Kidney glomerular epithelial cell (primary cell): ENCODE measurements at places on chromosomes 5 and 9.

GRCh38 chr5:74850030-74850429 lies 16.2 kb downstream of the FAM169A start:
- no peak for DNase-seq

GRCh38 chr5:139692679-139693308 lies 44.6 kb downstream of the CXXC5 start:
- DNase-seq: no peak

DNA sequence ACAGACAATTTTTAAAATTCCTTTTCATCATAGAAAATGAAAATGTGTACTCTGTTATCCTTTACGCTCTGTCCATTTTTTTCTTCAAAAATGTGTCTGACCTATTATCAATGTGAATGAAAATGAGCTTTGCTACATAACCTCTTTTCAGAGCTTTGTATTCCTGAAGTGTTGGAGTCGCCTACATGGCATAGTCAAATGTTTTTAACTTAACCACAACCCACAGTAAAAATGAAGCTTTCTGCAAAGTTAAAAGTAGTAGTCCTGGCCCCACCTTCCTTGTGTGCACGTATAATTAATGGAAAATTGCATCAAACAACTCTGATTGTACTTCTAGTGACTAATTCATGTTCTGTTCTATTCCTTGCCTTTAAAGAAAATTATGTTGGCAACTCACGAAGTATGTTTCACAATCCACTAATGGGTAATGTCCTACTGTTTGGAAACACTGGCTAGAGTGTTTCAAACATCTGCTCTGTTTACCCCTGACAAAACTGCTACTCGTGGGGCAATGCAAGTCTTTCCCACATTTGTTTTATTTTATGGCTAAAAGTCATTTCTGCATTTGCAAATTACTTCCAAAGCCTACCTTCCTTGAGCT lies 18.6 kb upstream of the PSAT1 start:
- no peak for DNase-seq

GRCh38 chr5:55407059-55407684 lies 99.4 kb downstream of the MTREX start:
- DNase-seq: peak; percentile 33

GRCh38 chr9:76246680-76247079 lies 147.5 kb downstream of the RFK start:
- DNase-seq: no peak

- no peak for DNase-seq
Measured at GRCh38 chr5:3729631-3730030, 134.0 kb downstream of the IRX1 start.

GRCh38 chr5:148455185-148455584 lies 71.4 kb downstream of the FBXO38 start:
- peak; percentile 22 for DNase-seq

- DNase-seq: no peak
Measured at GRCh38 chr5:62593331-62593730, 14.7 kb downstream of the LRRC70 start.

DNA sequence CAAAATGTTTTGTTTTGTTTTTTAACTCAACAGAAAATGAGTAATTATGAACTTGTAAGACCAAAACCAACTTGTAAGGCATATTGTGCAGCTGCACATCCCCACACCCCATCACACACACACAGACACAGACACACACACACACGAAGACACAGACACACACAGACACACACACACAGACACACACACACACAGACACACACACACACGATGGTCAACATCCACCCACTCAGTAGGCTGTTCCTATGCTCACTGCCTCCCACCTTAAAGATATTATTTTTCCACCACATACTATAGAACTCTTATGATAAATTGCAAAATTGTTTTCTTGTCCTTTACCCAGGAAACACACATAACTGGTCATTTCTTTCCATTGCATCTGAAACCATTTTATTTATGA lies 6.2 kb downstream of the SHC3 start:
- DNase-seq: no peak

GRCh38 chr5:150103678-150104549 lies 17.6 kb upstream of the CSF1R start:
- DNase-seq: no peak

- no peak for DNase-seq
Measured at GRCh38 chr5:154673506-154673905, 81.7 kb upstream of the LARP1 start.

DNA sequence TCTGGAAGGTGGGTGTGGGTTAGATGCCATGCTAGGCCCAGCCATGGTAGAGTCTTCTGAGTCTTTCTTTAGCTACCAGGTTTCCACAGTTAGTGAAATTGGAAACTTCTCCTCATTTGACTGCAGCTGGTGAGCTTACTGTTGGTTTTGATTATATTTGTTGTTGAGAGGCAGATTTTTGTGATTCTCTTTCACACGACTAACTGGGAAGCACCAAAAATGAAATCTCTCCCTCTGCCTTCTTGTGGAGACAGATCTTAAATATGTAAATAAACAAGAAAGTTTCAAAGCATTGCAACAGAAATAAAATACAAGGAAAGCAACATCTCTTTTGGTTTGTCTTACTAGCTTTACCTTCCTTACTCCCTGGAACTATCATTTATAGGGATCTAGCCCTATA lies 122.2 kb downstream of the CEMIP2 start:
- DNase-seq: no peak

GRCh38 chr9:970151-970996 lies 6.1 kb upstream of the DMRT3 start:
- no peak for DNase-seq

GRCh38 chr9:93496285-93496684 lies 42.9 kb upstream of the FAM120AOS start:
- DNase-seq: no peak

- no peak for DNase-seq
Measured at GRCh38 chr5:171624396-171624795, 161.2 kb upstream of the SMIM23 start.

GRCh38 chr9:118686959-118687358 lies 682.3 kb downstream of the BRINP1 start:
- DNase-seq: no peak

- no peak for DNase-seq
Measured at GRCh38 chr5:38607930-38608564, 51.6 kb upstream of the LIFR start.

GRCh38 chr5:27598576-27598975 lies 560.2 kb upstream of the CDH9 start:
- peak; percentile 17 for DNase-seq

DNA sequence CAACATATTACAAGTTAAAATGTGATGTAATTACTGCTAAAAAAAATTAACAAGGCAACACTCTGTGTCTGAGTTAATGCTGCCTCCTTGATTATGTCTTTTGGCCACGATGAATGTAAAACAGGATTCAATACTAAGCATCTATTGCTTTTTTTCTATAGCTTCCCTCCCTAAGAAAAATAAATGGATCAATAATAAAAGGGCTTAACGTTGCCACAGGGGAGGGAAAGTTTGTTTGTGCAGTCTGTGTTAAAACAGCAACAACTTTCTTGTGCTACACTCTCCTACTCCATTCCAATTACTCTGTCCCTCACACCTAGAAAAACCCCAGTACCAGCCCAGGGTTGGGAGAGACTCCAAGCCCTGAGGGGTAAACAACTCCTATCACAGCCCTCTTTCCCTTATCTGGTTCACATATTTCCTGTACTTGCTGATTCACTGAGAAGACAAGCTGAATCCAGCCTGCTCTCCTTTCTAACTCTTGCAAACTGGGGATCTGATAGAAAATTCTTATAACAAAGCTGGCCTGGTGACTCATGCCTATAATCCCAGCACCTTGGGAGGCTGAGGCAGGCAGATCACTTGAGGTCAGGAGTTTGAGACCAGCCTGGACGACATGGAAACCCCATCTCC lies 44.8 kb downstream of the PTPN3 start:
- DNase-seq: no peak

- no peak for DNase-seq
Measured at GRCh38 chr5:143217065-143217803, 186.3 kb downstream of the NR3C1 start.

GRCh38 chr9:1024112-1024511 lies 26.0 kb upstream of the DMRT2 start:
- no peak for DNase-seq

DNA sequence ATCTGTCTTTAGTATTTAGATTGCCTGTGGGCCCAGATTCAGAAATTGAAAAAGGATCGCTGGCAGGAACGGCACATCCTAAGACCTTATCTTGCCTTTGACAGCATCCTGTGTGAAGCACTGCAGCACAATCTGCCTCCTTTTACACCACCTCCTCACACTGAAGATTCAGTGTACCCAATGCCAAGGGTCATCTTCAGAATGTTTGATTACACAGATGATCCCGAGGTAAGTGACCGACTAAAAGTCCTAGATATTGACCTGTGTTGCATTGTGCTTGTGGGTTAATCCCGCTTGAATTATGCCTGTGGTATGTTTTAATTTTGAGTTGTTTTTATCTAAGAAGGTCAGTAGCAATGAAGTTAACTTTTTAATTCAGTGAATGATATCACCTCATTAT lies 14.4 kb downstream of the NCBP1 start:
- DNase-seq: no peak

- no peak for DNase-seq
Measured at GRCh38 chr5:127163750-127164149, 90.4 kb upstream of the C5orf63 start.

GRCh38 chr5:122036326-122036725 lies 41.7 kb downstream of the LOX start:
- no peak for DNase-seq

DNA sequence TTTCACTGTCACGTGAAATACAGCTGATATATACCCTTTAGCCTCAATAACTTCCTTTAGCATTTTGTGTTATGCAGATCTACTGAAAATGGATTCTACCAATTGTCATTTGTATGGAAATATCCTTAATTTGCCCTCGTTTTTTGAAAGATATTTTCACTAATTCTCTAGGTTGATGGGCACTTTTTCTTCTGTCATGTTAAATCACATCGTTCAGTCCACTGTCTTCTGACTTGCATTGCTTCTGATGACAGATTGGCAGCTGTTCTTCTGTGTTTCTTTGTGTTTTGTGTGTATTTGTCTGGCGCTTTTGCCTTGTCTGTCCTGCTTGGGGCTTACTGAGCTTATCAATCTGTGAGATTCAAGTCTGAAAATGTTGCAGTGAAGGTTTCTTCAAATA lies 9.7 kb upstream of the CLPTM1L start:
- no peak for DNase-seq

- DNase-seq: peak; percentile 13
Measured at GRCh38 chr9:128895556-128895955, 13.6 kb downstream of the LRRC8A start.

- DNase-seq: peak; percentile 56
Measured at GRCh38 chr5:149852641-149853330, 91.8 kb downstream of the PDE6A start.

DNA sequence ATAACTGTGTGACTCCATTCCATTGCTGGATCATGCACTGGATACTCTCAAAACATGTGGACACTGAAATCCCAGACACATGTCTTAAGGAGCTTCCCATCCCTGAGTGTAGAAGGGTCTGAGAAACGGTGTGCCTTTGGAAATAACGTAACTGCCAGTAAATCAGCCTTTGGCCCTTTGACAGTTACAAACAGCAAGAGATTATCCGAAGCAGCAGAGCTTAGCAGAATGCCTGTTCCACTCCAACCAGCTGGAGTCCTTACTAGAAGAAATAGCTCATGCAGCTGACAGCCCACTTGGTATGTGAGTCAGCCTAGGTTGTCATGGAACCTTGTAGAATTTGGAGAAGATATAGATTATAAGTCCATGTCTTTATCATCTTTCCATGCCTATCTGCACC lies 7.0 kb downstream of the TMEM252 start:
- DNase-seq: peak; percentile 45
